ENCODE measurements at places on chromosomes 13 and 19. TPM values are rescaled to one million over a fixed set of nuclear protein-coding genes. Genes with fewer than 3 reads are reported as not detected.

The SBNO2 gene
- total RNA-seq, result 95.4 TPM

The COL4A1 gene
- 0.49 TPM for total RNA-seq

GRCh38 chr19:7811989-7812388, 18.0 kb upstream of the EVI5L start:
- no peaks in the 10 kb centered on the region for H3K36me3 ChIP-seq
- peaks cover 3% of the 10 kb centered on the region for H3K27me3 ChIP-seq
- no peak for DNase-seq
- no peak overlapping the region for H3K27ac ChIP-seq
- peaks cover 3% of the 10 kb centered on the region for H3K4me1 ChIP-seq

DNA sequence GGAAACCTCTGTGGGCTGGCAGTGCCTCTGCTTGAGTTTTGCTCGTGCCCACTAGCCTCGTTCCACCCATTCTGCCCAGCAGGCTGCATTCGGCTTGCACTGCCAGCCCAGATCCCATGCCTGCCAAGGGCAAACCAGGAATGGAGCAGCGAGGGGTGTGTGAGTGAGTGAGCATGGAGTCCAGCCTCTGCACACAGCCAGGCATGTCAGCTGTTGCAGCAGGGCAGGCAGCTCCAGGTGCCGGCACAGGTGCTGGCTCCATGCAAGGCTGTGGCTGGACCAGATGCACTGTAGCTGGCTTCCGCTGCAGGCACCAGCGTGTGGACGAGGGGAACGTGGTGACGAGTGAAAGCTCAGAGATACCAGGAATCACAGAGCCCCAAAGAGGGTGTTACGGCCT, 64.5 kb downstream of the SPATA13 start:
- H3K36me3 ChIP-seq, result no peaks in the 10 kb centered on the region
- H3K4me1 ChIP-seq, result peaks cover 8% of the 10 kb centered on the region
- DNase-seq, result no peak

DNA sequence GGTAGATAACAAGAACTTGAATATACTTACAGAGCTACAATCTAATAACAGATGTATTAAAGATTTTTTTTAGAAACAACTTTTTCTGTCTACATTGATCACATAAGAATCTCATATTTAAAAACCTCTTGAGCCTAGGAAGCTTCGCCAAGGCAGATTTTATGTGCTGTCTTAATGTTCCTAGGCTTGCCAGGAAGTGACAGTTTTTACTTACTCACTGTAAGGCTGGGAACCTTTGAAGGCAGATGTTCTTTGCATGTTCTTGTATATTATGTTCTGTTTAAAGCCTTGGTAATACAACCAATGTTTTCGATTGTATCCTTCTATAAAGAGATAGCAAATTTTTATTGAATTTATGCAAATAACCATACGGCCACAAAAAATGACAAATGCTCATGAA, 492.7 kb downstream of the GPC5 start:
- no peaks in the 10 kb centered on the region for H3K27me3 ChIP-seq
- no peaks in the 10 kb centered on the region for H3K36me3 ChIP-seq
- no peak overlapping the region for H3K4me3 ChIP-seq
- DNase-seq, result no peak
- H3K27ac ChIP-seq, result no peak overlapping the region

- no peaks in the 10 kb centered on the region for H3K27me3 ChIP-seq
- no peak overlapping the region for H3K27ac ChIP-seq
- no peak overlapping the region for H3K4me3 ChIP-seq
- peaks cover 44% of the 10 kb centered on the region for H3K36me3 ChIP-seq
- no peaks in the 10 kb centered on the region for H3K4me1 ChIP-seq
- no peak for DNase-seq
These were observed 23.4 kb downstream of the ESD start for GRCh38 chr13:46773541-46773940.

The RHPN2 gene
- total RNA-seq, result 0.33 TPM

- H3K4me1 ChIP-seq, result no peaks in the 10 kb centered on the region
- H3K27me3 ChIP-seq, result no peaks in the 10 kb centered on the region
- H3K27ac ChIP-seq, result no peak overlapping the region
- DNase-seq, result no peak
- H3K36me3 ChIP-seq, result no peaks in the 10 kb centered on the region
- no peak overlapping the region for H3K4me3 ChIP-seq
These were observed 909.8 kb downstream of the EFNB2 start for GRCh38 chr13:105625691-105626090.

DNA sequence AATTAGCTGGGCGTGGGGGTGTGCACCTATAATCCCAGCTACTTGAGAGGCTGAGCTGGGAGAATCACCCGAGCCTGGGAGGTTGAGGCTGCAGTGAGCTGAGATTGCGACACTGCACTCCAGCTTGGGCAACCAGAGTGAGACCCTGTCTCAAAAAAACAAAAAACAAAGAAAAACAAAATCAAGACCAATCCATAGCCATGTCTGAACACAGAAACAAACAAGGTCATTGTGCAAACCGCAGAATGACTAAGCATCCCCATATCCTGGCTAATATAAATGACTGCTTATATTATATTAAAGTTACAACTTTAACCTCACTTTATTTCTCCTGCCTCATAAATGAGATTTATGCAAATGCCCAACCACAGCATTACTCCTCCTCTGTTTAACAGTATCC, 2.3 kb upstream of the LYPD3 start:
- H3K4me3 ChIP-seq, result no peak overlapping the region
- H3K36me3 ChIP-seq, result no peaks in the 10 kb centered on the region
- no peaks in the 10 kb centered on the region for H3K27me3 ChIP-seq
- no peak for DNase-seq
- H3K27ac ChIP-seq, result peak overlapping the region; percentile 38

DNA sequence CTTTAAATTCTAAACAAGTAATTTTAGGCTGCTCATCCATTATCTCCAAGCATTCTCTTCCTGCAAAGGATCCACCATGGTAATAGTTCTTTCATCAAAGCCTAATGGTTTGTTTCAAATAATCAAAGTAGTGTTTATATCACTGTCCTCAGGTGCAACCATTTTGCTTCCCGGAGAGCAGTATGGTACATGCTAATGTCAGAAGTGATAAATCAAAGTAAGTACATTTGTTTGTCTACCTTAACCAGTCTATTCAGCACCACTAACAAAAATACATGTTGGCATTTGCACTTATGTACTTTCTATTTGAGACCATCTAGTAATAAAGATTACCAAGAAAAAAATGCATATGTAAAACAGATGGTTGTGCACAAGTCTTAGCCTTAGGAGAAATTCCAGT, 37.5 kb downstream of the DACH1 start:
- DNase-seq, result no peak
- no peak overlapping the region for H3K27ac ChIP-seq
- no peaks in the 10 kb centered on the region for H3K27me3 ChIP-seq
- H3K36me3 ChIP-seq, result no peaks in the 10 kb centered on the region
- H3K4me1 ChIP-seq, result peaks cover 50% of the 10 kb centered on the region

DNA sequence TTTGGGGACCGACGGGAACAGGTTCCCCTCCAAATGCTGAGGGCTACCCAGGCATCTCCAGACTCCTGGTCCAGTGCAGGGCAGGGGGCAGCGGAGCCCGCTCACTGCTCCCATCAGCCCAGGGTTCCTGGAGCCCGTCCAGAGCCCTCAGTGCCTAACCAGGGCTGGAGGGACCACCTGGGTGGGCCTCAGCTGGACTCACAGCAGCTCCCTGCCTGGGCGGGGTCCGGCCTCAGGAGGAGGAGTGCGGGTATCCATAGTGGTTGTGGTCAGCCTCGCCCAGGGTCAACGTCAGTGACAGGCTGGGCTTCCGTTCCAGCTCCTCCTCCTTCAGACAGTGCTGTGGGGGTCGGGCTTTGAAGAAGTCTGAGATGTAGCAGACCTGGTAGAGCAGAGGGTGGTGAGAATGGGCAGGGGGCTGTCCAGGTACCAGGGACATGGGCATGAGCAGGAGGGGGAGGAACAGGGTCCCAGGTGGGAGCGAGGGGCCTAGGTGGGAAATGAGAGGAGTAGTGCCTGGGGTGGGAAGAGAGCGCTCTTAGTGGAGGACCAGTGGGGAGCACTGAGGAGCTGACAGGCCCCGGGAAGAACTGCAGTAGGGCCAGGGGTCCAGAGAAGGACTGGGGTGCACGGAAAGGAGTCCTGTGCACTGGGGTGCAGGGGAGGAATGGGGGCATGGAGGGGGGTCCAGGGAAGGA, 9.9 kb downstream of the PLPP2 start:
- DNase-seq, result no peak
- no peak overlapping the region for H3K4me3 ChIP-seq
- no peak overlapping the region for H3K27ac ChIP-seq
- peaks cover 57% of the 10 kb centered on the region for H3K27me3 ChIP-seq

GRCh38 chr19:51571599-51571998, 516 bp downstream of the ZNF175 start:
- peaks cover 4% of the 10 kb centered on the region for H3K27me3 ChIP-seq
- H3K4me3 ChIP-seq, result peak overlapping the region; percentile 77
- DNase-seq, result no peak

The RUBCNL gene
- total RNA-seq, result 11.7 TPM

DNA sequence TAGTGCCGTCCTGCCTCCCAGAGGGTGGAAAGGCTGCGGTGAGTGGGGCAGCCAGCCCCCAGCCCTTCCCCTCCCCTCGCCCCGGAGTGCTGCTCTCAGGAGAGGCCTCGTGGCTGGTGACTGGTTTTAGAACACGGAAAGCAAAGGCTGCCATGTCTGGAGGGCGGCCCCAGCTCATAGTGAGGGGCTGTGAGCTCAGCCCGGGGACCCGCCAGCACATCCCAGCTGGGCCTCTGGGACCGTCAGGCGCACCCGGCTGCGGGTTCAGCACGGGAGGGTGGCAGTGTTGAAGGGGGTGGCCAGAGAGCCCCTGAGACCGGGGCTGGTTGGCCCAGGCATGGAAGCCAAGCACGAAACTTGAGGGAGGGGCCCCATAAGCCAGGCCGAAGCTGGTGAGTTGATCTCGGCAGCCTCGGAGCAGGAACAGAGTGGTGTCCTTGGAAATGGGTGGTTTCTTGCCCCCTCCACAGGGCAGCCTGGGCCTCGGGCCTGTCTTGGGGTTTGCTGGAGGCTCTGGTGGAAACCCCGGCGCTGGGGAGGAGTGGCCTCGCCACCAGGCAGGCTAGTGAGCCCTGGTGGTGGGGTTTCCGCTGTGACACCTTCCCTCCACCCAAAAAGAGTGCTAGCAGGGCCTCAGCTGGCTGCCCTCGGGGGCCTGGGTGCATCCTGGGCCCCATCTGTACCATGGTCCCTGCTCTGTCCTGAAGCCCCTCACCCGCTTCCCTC, 157.7 kb downstream of the KDM4B start:
- no peak for DNase-seq
- peaks cover 14% of the 10 kb centered on the region for H3K4me1 ChIP-seq
- no peak overlapping the region for H3K4me3 ChIP-seq

- H3K27me3 ChIP-seq, result peaks cover 27% of the 10 kb centered on the region
- peaks cover 10% of the 10 kb centered on the region for H3K4me1 ChIP-seq
- no peak for DNase-seq
- H3K36me3 ChIP-seq, result no peaks in the 10 kb centered on the region
- H3K4me3 ChIP-seq, result no peak overlapping the region
- H3K27ac ChIP-seq, result no peak overlapping the region
These were observed 30.2 kb downstream of the COL4A2 start for GRCh38 chr13:110337247-110337646.

DNA sequence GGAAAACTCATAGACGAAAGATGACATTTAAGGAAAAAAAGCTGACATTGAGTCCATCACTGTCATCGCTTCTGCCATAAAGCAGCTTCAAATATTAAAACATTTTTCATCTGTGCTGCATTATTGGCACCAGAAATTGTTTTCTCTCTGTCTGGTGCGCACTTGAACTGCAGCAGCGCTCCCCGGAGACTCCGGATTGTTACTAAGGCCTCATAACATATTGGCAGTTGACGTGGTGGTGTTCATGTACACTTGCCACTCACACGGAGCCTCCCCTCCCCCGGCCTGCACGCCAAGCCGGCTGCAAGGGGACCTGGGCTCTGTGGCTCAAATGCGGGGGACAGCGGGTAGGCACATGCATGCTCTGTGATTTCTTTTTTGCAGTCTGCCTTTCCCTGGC, 203.2 kb downstream of the TSHZ3 start:
- peaks cover 15% of the 10 kb centered on the region for H3K27me3 ChIP-seq
- H3K27ac ChIP-seq, result no peak overlapping the region
- DNase-seq, result no peak
- H3K4me3 ChIP-seq, result no peak overlapping the region
- H3K4me1 ChIP-seq, result no peaks in the 10 kb centered on the region

The IZUMO2 gene
- total RNA-seq, result not detected

DNA sequence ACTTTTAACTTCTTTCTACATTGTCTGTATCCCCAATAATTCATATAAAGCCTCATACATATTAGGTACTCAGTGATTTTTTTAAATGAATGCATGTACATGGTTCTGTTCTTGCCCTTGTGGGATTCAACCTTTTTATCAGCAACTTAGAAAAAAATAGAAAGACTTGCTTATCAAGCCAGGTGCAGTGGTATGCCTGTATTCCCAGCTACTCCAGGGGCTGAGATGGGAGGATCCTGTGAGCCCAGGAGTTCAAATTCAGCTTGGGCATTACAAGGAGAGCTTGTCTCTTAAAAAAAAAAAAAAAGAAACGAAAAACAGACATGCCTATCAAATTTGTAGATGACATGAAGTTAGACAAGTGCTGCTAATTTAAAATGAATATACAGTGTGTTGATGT, 54.2 kb upstream of the MYCBP2 start:
- no peak for DNase-seq
- H3K4me1 ChIP-seq, result no peaks in the 10 kb centered on the region
- H3K27me3 ChIP-seq, result no peaks in the 10 kb centered on the region
- no peak overlapping the region for H3K4me3 ChIP-seq

DNA sequence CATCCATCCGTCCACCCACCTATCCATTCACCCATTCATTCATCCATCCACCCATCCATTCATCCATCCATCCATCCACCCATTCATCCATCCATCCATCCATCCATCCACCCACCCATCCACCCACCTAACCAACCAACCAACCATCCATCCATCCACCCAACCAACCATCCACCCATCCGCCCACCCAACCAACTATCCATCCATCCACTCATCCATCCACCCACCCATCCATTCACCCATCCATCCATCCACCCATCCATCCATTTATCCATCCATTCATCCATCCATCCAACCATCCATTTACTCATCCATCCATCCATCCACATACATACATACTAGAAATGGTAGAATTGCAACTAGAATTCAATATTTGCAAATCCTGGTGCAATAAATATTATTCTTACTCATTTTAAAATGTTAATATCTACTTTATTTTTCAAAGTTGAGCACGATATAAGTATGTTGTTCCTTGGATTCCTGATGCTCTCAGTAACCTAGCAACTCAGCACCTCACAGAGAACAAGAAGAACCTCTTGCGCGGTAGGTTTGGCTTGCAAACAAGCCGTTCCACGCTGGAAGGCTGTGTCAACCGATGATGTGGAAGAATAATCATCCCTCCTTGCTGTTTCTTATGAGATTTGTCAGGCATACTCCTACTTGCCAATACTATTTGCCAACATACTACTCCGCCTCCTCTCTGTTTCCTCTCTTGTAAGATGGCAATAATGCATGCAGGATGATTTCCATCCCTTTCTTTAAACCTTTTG, 111.7 kb downstream of the GNG7 start:
- H3K27me3 ChIP-seq, result peaks cover 3% of the 10 kb centered on the region
- H3K4me3 ChIP-seq, result no peak overlapping the region
- no peak overlapping the region for H3K27ac ChIP-seq
- no peaks in the 10 kb centered on the region for H3K4me1 ChIP-seq
- no peaks in the 10 kb centered on the region for H3K36me3 ChIP-seq

All from T-cell (primary cell).